ENCODE measurements at places on chromosomes 6 and 20. TPM values are rescaled to one million over a fixed set of nuclear protein-coding genes. Genes with fewer than 3 reads are reported as not detected.

CCN2 gene
- 122 TPM for total RNA-seq

STX11 gene
- 11.0 TPM for total RNA-seq

PLCB4 gene
- 52.9 TPM for total RNA-seq

DNA sequence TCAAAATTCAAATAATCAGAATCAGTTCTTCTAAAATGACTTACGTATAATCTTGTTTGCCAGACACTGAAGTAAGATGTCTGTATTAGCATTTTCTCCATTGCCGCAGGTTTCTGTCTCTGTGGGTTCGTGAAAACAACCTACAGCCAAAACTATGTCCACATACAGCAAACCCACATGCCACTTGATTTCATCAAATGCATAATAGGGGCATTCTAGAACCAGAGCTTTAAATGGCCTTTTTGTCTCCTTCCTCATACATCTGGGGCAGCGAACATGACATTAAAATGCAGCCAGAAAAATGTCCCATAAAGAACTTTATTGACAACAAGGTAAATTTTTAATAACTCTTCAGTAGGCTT, 90.2 kb upstream of the QKI start:
- ATAC-seq = no peak

DNA sequence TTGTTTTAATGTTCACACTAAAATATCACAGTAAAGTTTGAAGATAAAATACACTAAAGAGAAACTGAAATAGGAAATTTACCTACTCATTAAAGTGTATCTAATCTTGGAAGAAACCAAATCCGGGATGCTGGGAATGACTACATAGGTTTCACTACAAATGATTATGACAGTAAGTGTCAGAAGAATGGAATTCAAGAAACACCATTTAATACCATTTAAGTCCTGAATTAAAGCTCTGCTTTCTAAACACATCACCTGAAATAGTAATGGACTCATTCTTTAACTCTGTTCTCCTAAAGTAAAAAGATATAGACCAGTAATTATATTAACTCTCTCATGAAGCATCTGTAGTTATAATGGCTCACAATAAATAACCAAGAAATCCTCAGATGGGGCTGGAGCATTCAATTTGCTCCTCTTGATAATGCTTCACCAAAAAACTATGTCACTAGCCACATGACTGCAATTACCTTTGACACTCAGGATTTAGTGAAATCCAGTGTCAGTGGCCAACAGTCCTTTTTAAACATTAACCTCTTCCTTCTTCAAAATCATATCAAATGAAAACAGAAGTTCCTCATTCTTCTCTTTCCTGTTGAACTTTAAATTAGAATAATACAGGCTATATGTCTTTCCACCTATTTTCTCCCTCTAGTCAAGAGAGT, 41.4 kb downstream of the MAP7 start:
- no peak for ATAC-seq

DNA sequence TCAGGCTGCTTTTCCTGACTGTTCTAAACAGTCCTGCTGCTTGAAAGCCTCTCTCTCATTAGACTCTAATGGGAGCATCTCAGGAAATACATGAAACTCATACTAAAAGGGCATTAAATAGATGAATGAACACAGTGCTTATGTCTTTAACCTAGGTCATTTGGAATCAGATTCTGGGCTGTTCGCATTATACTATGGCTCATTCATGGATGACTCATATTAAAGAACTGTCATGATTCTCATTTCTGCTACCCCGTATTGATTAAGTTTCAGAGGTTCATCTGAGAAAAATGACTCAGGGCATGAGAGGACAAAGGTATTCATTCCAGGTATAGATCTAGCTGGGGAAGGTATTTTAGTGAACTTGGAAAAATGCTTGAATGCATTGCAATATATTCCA, 335.5 kb downstream of the GJA1 start:
- ATAC-seq = no peak

DNA sequence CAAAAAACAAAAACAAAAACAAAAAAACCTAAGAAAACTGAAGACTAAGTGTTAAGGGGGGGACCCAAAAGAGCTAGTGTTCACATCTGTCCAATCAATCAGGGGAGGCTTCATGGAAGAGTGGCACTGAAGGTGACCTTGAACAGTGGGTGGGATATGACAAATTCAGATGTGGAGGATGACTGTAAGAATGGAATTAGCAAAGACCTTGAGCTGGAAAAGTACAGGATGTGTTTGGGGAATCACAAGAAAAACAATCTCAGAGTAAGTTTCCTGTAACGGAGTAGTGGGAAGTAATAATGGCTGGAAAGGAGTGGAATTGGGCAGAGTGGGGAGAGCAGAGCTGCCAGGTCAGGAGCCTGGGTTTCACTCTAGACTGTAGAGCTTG, 2.9 kb upstream of the IER3 start:
- ATAC-seq = no peak

DNA sequence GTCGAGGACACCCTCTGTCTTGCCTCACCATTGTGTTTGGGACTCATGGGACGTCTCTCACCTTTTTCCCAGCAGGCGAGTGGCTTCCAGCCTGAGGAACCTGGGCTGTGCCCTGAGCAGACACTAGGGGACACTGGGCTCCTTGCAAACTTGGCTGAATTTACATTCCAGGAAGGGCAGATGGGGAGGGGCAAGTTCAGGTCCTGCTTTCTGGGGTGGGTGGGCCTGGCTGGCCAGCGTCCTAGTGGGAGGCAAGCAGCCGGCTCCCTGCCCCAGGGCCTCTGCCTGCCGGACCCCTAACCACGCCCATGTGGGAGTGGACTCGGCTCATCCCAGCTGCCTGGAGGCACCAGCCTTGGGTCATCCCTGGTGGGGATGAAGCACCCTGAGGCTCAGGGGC, 48.2 kb upstream of the MLN start:
- no peak for ATAC-seq

Data from gastroesophageal sphincter (tissue), 4 donors.